ENCODE measurements at places on chromosomes 2 and 18. TPM values are rescaled to one million over a fixed set of nuclear protein-coding genes. Genes with fewer than 3 reads are reported as not detected.

Gene LBH
- total RNA-seq = 2.2 TPM

Gene CYP27A1
- total RNA-seq = 7.7 TPM

Gene KCNE4
- 0.21 TPM for total RNA-seq

Gene GKN2
- not detected for total RNA-seq

Gene FBXO48
- 0.74 TPM for total RNA-seq

Gene FKBP1B
- 19.9 TPM for total RNA-seq

Gene MSTN
- not detected for total RNA-seq

DNA sequence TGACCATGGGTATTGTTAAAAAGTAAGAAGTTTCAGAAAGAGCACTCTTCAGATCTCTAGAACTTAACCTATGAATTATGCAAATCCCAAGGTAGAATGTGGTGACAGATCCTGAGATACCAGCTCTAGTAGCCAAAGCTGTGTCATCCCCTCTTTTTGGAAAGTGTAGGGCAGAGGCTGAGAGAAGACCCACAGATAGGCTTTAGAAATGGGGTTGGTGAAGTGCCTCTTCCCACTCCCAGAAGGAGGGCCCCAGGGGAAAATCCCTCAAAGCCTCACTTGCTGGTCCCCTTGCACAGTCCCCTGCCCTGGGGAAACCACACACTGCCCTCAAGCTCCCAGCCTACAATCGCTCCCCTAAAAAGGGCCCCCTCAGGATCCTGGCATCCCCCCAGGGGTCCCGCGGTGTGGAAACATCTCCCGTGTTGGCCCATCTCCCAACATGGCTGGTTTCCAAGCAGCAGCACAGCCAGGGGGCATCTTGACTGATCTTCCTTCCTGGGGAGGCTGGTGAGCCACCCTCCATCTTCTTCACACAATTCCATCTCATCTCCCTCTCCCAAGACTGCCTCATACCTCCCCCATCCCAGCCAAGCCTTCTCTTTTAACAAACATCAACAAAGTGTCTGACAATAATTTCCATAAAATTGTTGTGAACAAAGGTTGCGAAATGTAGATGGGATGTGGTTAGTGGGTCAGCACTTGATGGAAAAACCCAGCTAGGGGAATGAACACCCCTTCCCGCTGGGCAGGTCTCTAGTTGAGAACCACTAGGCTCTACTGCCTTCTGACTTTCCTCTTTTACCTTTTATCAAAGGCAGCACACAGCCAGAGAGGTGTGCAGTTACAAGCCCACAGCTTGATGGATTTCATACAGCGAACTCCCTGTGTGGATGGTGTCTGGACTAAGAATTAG lies 25.1 kb downstream of the MAL start:
- H3K27me3 ChIP-seq = peaks cover 8% of the 10 kb centered on the region
- H3K4me3 ChIP-seq = no peak overlapping the region
- H3K27ac ChIP-seq = no peak overlapping the region
- no peaks in the 10 kb centered on the region for H3K4me1 ChIP-seq

DNA sequence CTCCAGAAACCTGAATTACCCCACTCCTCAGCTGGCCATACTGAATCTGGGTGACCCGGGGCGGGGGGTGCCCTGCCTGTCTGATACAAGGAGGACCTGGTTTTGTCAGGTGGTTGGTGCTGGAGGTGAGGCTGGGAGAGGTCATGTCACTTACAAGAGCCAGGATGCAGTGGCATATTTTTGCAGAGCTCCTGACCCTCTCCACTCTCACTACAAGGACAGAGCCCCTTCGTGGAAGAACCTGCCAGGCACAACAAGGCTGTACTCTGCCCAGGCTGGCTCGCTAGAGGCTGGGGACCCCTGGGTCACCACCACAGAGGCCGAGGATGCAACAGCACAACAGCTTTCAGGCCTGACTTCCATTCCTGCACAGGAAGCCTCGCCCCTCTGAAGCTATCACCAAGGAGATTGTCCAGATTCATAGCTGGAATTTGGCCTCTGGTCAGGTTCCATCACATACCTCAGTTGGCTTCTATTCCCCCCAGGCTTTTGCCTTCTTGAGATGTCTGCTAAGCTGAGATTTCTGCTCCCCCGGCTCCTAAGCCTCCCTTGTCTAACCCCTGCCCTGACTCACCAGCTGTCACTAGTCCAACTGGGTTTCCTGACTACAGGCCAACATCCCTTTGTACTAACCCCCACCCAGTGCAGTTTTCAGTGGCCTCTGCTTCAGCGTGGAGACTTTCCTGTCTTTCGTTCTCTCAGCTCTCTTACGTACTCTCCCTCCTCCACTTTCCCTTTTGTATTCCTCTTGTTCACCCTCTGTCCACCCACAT lies 132.5 kb upstream of the EPAS1 start:
- H3K4me3 ChIP-seq = no peak overlapping the region
- peaks cover 6% of the 10 kb centered on the region for H3K4me1 ChIP-seq
- DNase-seq = no peak
- H3K36me3 ChIP-seq = no peaks in the 10 kb centered on the region
- H3K27me3 ChIP-seq = no peaks in the 10 kb centered on the region
- no peak overlapping the region for H3K27ac ChIP-seq

DNA sequence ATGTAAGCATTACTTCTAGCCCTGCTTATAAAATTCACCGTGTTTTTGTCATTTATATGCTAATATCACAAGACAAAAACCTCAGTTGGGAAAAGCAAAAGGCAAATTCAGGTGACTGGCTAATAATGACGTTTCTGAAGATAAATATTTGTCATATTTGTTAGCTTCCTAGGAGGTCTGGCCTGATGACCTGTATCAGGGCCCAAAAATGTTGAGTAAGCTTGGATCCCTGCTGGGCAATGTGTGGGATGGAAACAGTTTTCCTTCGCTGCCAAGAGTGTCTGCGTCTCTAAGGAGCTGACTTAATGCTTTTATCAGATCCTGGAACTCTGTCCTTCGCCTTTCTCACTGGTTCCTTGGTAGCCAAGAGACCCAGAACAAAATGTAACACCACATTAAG lies 230.1 kb upstream of the PXDN start:
- no peaks in the 10 kb centered on the region for H3K36me3 ChIP-seq
- H3K4me3 ChIP-seq = no peak overlapping the region

DNA sequence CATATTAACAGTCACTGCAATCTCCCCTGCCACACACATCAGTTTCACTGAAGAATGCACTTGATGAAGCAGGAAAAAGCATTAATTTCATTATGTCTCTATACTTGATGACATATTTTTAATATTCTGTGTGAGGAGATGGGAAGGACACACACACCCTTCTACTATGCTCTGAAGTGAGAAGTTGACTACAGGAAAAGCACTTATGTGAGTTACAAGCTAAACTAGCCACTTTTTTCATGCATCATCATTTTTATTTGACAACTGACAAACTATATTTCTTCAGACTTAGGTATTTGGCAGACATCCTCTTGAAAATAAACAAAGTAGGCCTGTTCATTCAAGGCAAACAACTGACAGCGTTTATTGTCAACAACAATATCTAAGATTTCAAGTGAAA lies 150.4 kb upstream of the ID2 start:
- no peaks in the 10 kb centered on the region for H3K27me3 ChIP-seq
- DNase-seq = no peak
- no peak overlapping the region for H3K27ac ChIP-seq
- H3K4me3 ChIP-seq = no peak overlapping the region
- H3K36me3 ChIP-seq = no peaks in the 10 kb centered on the region

GRCh38 chr2:12469141-12469561 lies 247.6 kb upstream of the TRIB2 start:
- H3K27me3 ChIP-seq = no peaks in the 10 kb centered on the region
- no peaks in the 10 kb centered on the region for H3K36me3 ChIP-seq
- H3K4me3 ChIP-seq = no peak overlapping the region
- no peaks in the 10 kb centered on the region for H3K4me1 ChIP-seq
- H3K27ac ChIP-seq = no peak overlapping the region

DNA sequence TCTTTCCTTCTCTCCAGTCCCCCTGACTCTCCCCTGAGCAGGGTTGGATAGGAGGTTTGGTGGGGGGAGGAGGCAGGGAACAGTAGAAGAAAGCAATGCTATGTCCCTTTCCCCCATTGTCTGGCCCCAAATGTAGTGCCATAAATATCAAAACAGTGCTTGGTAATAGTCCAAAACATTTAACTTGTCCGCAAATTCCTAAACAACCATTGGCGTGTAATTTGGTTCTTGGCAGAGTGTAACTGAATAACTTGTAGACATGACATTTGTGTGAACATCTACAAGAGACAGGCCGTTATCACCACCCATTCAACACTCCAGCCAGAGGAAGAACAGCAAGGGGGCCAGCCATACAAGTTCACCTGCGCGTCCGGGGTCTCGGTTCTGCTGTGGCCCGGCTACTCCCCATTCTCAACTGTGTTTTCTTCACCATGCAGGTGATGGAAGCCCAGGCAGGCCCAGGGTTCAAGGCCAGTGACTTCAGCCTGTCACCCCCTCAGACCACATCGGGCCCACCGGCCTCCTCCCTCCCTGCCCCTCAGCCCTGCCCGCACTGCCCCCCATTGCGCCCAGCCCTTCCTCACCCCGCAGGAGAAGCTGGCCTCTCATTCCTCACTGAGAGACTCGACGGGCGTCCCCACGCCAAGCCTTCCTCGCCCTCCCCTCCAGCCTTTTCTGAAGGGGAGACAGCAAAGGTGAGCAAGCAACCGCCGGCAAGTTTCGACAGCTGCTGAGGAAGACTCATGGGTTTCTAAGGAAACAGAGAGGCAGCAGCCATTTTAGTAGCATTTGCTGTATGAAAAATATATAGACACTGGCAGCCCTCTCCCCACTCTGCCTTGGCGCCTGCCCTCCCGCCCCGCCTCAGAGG lies 699 bp upstream of the RAPGEF4 start:
- H3K27me3 ChIP-seq = peaks cover 45% of the 10 kb centered on the region
- no peaks in the 10 kb centered on the region for H3K36me3 ChIP-seq
- DNase-seq = no peak
- H3K27ac ChIP-seq = no peak overlapping the region

DNA sequence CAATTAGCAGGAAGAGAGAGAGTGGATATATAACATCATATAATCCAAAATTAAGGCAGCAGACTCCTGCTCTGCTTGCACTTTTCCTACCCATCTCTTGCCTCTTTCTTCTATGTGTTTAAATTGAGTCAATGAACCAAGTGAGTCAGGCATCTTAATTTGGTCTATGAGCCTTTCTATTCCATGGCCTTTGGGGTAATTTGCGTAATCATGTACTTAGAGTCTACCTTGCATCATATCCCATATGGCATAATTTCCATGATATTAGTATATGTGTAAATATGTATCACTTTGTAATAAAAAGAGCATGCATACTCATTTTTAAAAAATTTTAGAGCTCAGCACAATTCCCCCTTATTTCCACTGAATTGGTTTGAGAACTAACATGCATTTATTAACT lies 555.2 kb downstream of the STK39 start:
- no peaks in the 10 kb centered on the region for H3K4me1 ChIP-seq
- no peak overlapping the region for H3K27ac ChIP-seq
- H3K36me3 ChIP-seq = no peaks in the 10 kb centered on the region
- no peak for DNase-seq
- no peaks in the 10 kb centered on the region for H3K27me3 ChIP-seq

DNA sequence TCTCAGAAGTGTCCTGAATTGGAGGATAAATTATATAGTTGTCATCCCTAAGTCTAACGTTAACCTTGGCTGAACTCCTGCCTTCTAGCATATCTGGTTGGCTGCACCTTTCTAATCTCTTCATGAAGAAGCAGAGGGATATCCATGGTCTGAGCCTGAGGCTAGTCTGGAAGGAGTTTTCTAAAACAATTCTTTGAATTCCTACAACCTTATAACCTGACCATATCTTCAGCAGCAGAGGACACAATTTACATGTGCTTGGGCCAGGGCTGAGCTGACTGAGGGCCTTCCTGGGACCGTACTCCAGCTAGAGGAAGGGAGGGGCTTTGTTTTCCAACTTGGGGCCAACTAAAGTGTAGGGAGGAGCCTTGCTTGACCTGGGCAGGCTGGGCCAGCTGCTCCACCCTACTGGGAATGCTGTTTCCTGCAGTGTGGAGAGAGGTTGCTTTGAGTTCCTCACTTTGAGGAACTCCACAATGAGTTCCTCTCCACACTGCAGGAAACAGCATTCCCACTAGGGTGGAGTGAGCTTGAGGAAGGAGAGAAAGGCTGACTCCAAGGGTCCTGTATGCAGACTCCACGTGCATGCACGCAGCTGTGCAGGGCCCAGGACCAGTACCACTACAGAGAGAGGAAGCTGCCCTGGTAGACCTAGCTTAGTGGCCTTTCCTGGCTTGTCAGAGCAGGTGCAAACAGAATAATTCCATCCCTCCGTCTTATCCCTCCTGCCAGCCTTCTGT lies 19.6 kb downstream of the CEP68 start:
- H3K4me3 ChIP-seq = no peak overlapping the region
- H3K27ac ChIP-seq = no peak overlapping the region
- H3K27me3 ChIP-seq = no peaks in the 10 kb centered on the region
- no peak for DNase-seq
